T1000 (cell line): ENCODE measurements at places on chromosomes 11 and 22.

GRCh38 chr11:64870893-64871466 lies 7.4 kb downstream of the EHD1 start:
- no peak for DNase-seq

GRCh38 chr11:16052750-16053149 lies 303.6 kb downstream of the SOX6 start:
- DNase-seq = no peak

DNA sequence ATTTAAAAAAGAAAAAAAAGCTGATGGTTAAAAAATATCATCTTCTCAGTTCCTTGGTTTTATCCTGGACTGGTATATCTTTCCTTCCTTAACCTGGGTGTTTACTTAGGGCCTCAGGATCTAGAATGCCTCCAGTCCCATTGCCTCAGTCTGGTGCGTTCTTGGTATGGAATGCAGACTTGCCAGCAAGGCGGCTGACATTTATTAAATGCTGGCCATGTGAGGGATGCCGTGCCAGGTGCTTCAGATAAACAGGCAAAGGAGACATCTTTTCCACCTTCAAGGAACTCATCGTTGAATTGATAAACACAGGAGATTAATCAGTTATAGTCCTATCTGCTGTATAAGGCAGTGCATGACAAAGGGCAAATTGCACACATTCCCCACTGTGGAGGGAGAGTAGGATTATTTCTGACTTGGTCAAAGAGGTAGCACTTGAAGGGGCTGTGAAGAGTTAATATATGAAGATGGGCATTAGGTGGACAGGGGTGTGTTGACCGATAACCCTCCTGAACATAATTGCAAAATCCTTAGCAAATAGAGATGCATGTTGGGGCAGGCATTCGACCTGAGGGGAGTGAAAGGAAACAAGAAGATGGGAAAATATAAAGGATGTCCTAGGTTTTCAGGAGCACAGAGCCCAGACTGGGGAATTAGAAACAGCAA lies 54.4 kb downstream of the ALX4 start:
- DNase-seq = no peak

GRCh38 chr22:30447656-30448055 lies 22.1 kb downstream of the MTFP1 start:
- no peak for DNase-seq

- no peak for DNase-seq
Measured at GRCh38 chr22:49783926-49784629, 43.6 kb downstream of the BRD1 start.

DNA sequence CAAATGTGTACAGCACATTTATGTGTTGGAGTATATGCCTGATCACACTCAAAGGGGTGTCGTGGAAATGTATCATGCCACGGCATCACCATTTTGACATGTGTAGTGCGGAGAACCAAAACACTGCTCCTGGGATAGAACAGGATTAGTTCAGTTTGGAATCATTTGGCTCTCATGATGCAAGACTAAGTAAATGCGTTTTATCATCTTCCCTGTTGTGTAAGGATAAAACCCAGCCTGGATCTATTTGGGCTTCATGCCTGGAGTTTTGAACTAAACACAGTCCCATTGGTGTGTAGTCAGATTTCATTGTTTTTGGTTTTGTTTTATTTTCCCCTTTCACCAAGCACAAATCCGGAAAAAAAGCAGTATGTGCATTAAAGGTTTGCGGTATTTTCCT lies 574.3 kb downstream of the NTM start:
- DNase-seq = no peak

DNA sequence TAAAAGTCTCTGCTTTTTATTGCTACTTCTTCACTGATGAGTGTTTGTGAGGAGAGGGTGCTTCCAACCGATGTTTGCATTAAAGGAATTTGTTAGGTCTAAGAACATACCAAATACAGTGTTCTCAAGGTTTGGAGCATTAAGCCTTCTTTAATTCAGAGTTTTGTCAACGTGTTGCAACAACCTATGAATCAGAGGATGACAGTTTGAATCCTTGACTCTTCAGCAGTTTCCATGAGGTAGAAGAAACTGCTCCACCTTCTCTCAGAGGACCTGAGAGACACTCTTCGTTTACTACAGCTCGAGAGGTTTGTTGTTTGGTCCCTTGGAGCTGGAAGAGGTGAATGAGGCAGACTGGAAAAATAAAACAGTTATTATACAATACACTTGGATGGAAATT lies 55.7 kb downstream of the NCAM1 start:
- no peak for DNase-seq

DNA sequence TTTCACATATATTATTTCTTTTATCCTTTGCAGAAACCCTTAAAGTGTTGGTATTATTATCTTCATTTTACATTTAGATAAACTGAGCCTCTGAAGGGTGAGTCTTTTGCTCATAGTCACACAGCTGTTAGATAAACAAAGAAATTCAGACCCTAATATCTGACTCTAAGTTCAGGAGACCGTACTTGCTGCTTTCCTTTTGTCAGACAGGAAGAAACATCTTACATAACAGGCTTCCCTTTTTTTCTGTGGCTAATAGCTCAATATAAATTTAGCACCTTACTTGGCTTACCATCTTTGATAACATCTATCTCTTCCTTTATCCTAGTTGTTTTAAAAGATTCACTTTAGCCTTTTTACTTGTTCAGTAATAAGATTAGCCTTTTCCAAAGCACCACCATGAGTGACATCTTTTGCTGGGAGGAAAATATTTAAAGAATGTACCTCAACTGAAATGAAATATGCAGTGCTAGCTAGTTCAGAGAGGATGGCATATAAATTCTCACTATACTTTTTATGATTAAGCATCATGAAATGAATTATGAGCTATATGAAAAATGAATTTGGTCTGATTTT lies 128.6 kb downstream of the WNT11 start:
- DNase-seq = no peak

DNA sequence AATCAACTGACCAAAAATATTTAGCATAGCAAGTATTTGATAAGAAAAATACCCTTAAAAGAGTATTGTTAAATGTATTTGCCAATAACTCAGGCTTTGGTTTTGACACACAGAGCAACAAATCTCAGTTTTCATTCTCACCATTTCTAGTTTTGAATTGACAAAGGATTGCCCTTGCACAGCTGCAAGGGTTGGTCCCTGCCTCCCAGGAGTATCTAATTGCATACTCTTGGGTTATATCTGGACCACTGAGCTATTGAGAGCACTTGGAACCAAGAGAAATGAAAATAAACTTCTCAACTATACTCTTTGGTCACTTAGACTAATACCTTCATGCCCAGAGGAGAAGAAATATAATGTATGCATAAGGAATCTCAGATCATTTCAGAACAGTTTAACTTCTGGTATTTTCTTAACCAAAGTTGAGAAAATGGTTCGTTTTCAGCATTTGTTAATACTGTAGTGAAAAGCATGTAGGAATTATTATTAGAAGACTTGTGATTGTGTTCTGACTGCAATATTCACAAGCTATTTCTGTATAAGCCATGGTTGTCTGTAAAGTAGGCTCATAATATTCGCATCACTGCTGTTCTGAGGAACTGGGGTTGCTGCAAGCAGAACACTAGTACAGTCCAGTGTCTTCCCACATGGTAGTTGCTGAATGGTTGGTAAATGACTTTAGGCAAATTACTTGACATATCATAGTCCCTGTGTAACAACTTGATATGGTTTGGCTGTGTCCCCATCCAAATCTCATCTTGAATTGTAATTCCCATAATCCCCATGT lies 7.9 kb downstream of the C2CD3 start:
- no peak for DNase-seq

- no peak for DNase-seq
Measured at GRCh38 chr11:21501245-21501644, 691.6 kb upstream of the ANO5 start.

GRCh38 chr11:116384876-116385275 lies 387.9 kb downstream of the BUD13 start:
- no peak for DNase-seq

DNA sequence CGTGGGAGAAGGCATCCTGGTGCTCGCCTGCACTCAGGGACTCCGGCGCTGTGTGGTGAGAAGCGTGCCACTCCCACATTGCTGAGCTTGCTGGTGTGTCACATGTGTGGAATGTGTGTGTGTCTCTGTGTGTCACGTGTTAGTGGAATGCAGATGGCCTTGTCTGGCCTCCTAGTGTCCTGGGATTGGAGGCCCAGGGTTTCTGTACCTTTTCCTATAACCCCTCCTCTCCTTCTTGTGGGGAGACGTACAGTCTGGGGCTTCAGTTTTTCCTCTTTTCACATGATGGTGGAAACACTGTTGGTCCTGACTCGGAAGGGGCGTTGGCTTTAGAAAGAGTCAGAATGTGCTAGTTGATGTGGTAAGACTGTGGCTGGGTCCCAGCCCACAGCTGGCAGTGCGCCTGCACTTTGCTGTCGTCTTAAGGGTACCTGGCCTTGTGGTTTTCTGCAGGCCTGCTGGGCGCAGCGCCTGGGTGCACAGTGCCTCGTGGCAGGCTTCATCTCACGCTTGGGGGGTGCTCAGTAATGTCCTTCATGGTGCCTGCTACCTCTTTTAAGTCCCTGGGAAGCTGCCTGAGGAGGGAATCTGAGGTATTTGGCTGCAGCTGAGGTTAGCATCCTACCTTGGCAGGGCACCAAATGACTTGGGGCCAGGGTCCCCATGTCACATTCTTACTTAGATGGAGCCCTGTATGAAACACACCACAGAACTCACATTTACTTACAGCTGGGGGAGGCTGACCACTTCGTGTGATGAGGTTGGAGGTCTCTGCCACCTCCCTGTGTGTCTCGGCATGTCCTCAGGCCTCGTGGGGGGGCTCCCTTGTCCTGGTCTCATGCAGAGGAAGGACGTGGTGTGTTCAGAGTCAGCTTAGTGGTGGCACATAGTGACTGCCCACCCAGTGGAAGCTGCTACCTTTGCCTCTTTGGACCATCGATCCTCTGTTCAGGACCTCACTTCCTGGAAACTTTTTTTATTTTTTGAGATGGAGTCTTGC lies 61.9 kb downstream of the MED15 start:
- DNase-seq = peak; percentile 74

DNA sequence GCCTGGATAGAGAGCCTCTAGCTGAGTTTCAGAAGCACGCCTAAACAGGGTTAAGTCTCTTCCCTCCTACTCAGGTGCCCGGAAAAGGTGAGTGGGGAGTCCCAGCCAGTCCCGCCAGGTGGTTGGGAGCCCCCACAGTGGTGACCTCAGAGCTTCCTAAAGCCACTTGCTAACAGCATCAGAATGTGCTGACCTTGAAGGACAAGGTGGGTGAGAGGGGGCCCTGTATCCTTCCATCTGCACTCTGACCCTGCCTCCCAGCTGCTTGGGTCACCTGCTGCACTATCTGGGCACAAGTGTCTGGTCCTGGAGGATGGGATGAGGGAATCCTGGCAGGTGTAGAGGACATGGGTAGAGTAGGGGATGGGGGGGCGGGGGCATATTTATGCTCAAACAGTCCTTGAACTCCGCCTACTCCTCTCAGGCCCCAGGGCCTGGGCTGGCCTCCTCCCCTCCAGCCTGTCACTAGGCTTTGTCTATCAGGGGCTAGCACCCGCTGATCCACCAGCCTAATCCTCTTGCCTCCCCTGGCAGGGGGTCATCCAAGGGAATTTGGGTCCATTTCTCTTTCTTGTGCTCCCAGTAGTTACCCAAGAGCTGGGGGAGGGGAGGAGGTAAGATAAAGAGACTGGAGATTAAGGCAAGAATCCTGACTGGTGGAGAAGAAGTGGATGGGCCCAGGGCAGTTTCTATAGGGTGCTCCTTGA lies 3.4 kb downstream of the USP2 start:
- DNase-seq = no peak

DNA sequence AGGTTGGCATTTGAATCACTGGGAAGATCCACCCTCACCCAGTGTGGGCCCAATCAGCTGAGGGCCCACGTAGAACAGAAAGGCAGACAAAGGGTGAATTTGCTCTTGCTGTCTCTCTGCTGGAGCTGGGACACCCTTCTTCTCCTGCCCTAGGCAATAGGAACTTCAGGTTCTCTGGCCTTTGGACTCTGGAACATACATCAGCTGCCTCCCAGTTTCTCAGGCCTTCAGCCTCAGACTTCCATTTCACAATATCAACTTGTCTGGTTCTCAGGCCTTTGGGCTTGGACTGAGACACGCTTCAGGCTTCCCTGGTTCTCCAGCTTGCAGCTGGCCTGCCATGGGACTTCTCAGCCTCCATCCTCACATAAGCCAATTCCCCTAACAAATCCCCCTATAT lies 14.7 kb upstream of the ASRGL1 start:
- no peak for DNase-seq

DNA sequence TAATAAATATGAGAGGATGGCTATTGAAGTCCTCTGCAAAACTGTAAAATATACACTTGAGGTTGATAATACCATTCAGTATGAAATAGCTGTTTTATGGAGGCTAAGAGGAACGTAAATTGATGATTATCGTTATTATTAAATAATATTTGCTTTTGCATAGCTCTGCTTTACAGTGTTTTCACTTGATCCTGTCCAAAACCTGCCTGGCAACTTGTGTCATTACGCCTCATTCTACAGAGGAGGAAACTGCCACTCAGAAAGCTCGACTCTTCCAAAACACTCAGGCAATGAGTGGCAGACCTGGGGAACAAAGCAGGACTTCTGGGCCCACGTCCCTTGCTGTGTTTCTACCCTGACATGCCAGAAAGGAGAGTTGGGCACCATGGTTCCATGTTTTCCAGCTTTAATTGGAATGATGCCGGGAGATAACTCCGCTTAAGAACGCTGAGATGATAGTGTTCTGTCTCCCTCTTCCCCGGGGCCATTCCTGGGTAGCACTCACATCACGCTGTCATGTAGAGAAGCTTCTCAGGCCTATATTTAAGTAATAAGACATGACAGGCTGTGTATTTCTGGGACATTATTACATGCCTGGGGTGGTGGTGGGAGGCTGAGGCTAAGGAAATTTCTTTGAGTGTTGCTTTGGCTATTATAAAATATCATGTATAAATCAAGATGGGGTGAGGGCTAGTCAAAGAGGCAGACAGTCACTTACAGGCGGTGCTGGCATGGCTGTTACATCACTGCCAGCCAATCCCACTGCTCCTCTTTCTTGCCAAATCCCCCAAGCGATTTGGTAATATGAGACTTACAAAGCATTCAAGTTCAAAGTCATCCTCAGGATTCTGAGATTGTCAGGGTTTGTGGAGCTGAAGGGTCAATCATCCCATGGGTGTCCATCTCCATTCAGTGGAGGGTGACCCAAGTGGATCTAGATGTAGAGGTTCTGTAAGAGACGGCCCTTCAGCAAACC lies 501.7 kb downstream of the INSC start:
- no peak for DNase-seq

GRCh38 chr22:38968801-38969200 lies 11.4 kb downstream of the APOBEC3A start:
- no peak for DNase-seq

DNA sequence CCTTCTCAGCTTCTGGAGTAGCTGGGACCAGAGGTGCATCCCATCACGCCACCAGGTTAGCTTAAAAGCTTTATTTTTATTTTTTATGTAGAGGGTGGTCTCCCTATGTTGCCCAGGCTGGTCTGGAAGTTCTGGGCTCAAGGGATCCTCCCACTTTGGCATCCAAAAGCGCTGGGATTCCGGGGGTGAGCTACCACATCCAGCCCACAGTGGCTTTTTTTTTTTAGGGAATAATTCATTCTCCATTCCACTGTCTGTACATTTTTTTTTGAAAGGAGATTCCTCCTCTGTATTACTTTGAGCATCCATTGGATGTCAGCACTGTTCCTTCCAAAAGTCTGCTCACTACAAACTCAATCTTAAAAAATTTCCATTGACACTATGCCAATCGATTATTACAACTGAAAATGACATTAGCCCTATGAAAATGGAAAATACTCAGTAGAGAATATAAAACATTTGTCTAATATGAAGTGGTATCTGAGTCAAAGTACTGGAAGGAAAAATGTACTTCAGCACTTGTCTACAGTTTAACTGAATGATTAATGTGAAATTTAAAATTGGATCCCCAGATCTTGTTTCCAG lies 1.3 kb upstream of the LPXN start:
- no peak for DNase-seq

- no peak for DNase-seq
Measured at GRCh38 chr11:3111919-3112690, 53.0 kb downstream of the OSBPL5 start.
